Omental fat pad (tissue), 4 donors: ENCODE measurements at places on chromosomes 16 and 17. TPM values are rescaled to one million over a fixed set of nuclear protein-coding genes. Genes with fewer than 3 reads are reported as not detected.
A peak's percentile ranks its signal among the peaks of the same experiment; 100 is the strongest.

The SOST gene
- total RNA-seq: not detected

The CD68 gene
- 253 TPM for total RNA-seq

The PDPK1 gene
- 22.2 TPM for total RNA-seq

DNA sequence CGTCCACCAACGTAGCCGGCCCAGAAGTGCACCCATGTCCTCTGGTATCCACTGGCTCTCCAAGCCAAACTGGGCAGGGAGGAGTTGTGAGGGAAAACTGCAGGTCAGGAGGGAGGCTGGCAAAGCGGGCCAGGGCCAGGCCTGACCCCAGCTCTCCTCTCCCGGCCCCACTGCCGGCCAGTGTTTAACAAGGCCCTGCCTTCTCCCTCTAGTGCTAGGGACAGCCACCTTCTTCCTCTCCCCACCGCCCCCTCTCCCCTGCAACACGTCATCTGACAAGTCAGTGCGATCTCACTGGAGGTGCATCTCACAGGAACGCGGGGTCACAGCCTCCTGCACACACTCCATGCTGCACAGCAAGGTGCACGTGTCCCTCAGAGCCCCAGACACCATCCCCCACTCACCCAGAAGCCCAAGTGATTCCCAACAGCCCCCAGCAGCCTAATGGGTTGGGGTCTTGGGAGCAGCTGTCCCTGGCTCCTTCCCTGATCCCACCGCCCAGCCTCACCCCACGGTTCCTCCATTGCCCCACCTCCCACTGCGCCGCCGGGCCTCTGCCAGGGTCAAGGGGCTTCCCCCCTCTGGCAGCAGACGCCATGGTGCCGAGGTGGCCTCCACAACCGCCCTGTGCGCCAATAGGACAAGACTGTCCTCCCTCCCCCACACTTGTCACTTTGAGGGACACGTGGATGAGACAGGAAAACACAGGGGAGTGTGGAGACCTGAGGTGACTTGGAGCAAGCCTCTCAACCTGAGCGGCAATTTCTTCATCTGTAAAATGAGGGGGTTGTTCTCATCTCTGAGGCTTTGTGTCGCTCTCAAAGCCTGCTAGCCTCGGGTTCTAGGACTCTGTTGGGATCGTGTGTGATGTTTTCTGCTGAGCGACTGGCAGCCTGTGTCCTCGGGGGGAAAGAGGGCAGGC lies 1.1 kb upstream of the ACE start:
- DNase-seq: no peak

DNA sequence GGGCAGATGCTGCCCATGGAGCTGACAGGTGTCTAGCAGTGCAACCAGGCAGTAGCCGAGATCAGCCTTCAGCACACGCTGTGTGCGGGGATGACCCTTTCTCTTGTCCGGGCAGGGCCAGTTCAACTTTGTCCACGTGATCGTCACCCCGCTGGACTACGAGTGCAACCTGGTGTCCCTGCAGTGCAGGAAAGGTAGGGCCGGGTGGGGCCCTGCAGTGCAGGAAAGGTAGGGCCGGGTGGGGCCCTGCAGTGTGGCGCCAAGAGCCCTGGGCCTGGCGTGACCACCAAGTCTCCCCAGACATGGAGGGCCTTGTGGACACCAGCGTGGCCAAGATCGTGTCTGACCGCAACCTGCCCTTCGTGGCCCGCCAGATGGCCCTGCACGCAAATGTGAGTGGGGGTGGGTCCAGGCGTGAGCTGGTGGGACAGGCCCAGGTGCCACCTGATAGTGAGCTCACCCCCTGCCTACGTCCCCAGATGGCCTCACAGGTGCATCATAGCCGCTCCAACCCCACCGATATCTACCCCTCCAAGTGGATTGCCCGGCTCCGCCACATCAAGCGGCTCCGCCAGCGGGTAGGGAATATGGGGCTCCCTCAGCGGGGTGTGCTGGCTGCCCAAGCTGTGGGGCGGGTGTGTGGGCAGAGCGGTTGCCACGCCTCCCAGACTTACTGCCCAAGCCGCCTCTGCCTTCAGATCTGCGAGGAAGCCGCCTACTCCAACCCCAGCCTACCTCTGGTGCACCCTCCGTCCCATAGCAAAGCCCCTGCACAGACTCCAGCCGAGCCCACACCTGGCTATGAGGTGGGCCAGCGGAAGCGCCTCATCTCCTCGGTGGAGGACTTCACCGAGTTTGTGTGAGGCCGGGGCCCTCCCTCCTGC lies 40.2 kb downstream of the TSC2 start:
- no peak for DNase-seq

- DNase-seq: no peak
Measured at GRCh38 chr17:42709561-42709960, 27.2 kb downstream of the CNTNAP1 start.

- DNase-seq: no peak
Measured at GRCh38 chr17:21019976-21020586, 22.7 kb downstream of the USP22 start.

DNA sequence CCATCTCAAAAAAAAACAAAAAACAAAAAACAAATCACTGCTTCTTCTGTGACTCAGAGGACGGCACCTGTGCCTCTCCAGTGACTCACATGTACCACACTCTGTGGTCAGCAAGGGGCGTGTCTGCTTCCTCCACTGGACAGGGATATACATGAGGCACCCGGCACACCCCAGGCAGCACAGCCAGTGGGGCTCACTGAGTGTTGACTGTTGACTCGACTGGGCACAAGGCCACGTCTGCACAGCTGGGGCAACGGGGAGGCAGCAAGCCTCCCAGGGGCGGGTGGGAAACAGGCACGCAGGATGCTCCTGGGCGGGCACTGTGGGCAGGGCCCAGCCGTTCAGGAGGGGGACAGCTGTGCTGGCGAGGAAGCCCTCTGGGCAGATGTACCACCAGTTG lies 64.1 kb downstream of the TIMM22 start:
- DNase-seq: peak; percentile 58

GRCh38 chr17:70104791-70105523 lies 29.9 kb downstream of the KCNJ16 start:
- DNase-seq: no peak

- DNase-seq: no peak
Measured at GRCh38 chr16:82641336-82641984, 14.7 kb downstream of the CDH13 start.

DNA sequence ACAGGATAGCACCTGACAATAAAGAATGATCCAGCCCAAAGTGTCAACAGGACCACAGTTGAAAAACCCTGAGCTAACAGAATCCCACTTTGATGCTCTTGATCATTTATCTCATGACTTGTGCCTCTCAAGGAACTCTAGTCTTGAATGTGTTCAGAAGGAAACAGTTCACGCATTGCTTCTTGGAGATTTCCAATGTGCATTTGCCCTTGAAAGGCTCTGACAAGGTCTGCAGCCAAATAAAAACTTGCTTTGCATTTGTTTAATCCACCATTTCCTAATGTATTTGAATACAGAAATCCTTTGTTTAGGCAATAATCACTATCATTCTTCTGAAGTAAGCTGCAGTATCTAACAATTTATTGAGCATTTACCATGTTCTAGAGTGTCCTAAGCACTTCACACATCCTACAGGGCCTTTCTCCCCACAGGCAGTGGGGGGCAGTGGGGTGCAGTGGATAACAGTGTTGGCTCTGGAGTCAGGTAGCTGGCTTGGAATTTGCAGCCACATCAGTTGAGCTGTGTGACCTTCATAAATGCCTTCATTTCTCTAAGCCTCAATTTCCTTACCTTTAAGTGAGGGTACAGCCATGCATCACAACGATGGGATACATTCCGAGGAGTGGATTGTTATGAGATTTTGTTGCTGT lies 239.7 kb downstream of the XYLT1 start:
- DNase-seq: no peak

GRCh38 chr16:19138601-19139000 lies 24.8 kb downstream of the ITPRIPL2 start:
- no peak for DNase-seq

DNA sequence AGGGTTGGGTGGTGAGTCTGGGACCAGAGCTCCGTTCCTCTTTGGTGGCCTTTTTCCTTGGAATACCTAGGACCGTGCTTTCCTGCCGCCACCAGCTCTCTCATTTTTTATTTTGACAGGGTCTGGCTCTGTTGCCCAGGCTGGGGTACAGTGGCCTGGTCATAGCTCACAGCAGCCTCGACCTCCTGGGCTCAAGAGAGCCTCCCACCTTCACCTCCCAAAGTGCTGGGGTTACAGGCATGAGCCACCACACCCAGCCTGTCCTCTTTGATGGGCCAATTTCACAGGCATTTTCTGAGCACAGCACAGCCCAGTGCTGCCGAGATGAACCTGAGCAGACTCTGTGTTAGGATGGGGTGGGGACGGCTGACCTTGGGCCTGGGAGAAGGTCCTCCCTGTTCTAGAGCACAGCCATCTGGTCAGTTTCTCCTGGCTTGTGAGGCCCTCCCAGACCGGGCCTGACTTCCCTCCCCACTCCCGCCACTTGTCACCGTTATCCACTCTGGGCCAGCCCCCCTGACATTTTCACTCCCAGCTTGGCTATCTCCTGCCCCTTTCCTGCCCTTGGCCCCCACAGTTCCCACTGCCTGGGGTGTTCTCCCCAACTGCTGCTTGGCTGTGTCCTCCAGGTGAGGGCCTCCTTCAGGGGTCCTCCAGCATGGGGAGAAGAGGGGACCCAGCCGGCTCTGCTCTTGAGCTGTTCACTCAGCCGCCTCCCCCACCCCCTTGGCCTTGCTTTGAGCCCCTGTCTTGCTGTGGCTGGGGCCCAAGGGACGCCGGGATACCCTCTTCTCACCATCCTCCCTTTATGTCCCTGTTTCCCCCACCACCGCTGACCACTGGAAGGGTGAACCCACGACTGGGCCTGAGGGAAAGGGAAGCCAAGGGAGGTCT lies 5.0 kb downstream of the ADCY7 start:
- DNase-seq: no peak

DNA sequence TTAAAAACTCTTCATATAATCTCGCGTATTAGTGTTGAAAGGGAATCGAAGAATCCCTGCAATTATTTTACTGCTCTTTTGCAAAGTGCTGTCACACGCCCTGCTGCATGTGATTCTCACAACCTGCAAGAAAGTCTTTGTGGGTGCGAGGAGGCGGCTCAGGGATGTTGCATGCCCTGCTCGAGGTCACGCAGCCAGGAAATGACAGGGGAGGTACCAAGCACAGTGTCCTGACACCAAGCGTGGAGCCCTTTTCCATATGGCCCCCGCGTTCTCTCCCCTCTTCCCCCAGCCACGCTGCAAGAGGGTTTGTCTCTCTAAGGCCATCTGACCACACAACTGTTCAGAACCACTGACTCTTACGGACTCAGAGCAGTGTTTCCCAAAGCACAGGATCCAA lies 37.6 kb downstream of the OR3A1 start:
- no peak for DNase-seq

DNA sequence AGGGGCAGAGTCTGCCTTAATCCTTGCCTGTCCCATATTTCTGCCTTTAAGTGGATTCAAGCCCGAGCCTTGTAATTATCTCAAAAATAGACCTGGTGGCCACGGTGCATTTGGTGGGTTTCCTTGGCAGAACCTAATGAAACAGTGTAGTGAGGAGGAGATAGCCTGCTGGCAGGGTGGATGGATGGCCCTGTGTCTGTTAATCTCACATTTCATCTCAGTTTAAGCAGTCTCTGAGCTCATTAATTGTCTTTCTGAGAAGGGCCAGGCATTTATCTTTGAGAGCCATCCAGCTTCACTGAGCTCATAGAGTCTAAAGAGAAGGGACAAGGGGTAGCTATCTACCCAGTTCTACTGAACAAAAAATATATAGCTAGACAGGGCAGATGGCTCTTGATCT lies 364.0 kb upstream of the EEF2KMT start:
- no peak for DNase-seq

GRCh38 chr16:72400257-72401083 lies 228.5 kb upstream of the PMFBP1 start:
- DNase-seq: no peak
